ENCODE measurements at places on chromosomes 13 and 19. TPM values are rescaled to one million over a fixed set of nuclear protein-coding genes. Genes with fewer than 3 reads are reported as not detected.
A peak's percentile ranks its signal among the peaks of the same experiment; 100 is the strongest.

Gene ZNF566
- 13.0 TPM for total RNA-seq

GRCh38 chr19:4795400-4795799 lies 3.9 kb downstream of the FEM1A start:
- no peak for DNase-seq

GRCh38 chr19:50190439-50190891 lies 13.0 kb upstream of the MYH14 start:
- no peak for DNase-seq

DNA sequence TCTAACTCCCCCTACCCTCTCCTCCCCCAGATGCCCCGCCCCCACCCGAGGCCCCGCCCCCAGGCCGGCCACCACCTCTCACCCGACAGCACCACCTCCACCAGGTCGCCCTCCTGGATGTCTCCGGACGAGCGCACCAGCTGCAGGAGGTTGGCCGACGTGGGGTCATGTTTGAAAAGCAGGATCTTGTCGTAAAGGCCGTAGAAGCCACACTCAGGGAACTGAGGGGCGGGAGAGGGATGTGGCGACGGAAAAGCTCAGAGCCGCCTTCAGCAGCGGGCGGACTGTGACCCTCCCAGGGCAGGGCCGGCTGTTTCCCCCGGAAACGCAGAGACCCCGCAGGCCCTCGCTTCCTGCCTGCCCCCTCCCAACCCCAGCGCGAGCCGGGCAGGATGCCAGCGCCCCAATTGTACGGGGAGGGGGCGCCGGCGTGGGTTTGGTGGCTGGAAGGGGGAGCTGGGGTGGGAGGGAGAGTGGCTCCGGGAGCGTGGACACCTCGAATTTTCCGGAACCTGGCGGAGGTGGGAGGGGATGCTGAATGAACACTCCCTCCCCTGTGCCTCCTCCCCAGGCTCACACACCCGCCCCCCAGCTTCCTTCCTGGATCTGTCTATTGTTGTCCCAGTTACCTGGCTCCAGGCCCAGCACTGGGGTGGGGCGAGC lies 3.0 kb downstream of the PRKD2 start:
- peak; percentile 86 for DNase-seq

Gene EVI5L
- 15.9 TPM for total RNA-seq

Gene NLRP13
- not detected for total RNA-seq

- DNase-seq, result no peak
These were observed 24.3 kb downstream of the COL4A2 start for GRCh38 chr13:110331362-110331761.

Measured in kidney (tissue), 22 donors.